MG63 (cell line): ENCODE measurements at places on chromosomes 7 and 10. TPM values are rescaled to one million over a fixed set of nuclear protein-coding genes. Genes with fewer than 3 reads are reported as not detected.
A peak's percentile ranks its signal among the peaks of the same experiment; 100 is the strongest.

- peak; percentile 23 for DNase-seq
Measured at GRCh38 chr10:98340261-98340939, 72.4 kb upstream of the LOXL4 start.

GRCh38 chr10:26423722-26424121, 14.4 kb upstream of the APBB1IP start:
- DNase-seq = no peak

GRCh38 chr10:30683496-30683895, 53.9 kb upstream of the LYZL2 start:
- DNase-seq = no peak

DNA sequence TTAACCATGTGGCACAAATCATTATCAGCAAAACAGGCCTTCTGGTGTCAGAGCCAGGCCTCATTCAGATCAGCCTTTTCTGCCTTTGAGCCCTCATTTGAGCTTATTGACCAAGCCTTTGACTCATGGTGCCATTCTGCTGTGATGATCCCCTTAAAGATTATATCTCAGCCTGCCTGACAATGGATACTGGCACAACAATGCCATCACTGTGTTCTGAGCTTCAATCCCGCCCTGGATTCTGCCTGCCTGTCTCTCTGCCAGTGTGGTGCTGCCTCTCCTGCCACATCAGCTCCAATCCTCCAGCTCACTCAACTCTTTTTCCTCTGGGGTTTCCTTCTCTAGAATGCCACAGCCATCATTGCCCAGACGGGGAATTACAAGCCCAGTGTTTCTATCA, 52.6 kb downstream of the SRI start:
- no peak for DNase-seq

- no peak for DNase-seq
Measured at GRCh38 chr10:86311906-86312305, 54.7 kb downstream of the GRID1 start.

DNA sequence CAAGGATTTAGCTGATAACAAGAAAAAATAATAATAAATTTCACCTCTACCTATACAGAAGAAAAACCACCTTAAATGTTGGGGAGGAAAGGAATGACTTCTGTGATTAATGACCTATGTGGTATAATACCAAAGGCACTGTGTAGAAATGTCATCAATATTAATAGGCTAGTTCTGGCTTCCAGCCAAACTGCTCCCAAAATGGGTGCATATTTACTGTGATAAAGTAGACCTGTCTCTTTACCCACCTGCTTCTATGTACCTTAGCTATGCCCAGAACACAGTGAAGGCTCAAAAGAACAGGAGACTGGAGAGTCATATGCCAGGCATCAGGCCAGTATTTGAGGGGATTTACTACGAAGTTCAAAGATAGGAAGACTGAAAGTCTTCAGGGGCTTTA, 76.0 kb downstream of the ATE1 start:
- no peak for DNase-seq

GRCh38 chr7:81079746-81080145, 160.9 kb upstream of the SEMA3C start:
- DNase-seq = no peak

DNA sequence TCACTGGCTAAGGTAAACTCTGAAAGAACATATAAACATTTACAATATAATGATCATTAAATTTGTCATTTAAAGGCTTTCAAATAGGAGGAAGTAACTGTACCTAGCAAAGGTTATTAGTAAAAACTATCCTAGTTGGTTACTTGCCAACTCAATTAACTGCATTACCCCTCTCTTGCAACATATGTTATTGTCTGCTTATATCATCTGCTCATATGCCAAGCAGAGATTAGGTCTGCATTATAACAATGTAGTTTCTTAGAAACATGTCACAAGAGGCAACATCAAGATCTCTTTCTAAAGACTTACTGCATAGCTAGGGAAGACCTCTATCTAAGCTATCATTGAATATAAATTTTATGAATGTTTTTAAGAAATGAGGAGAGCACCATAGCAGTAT, 132.5 kb downstream of the RELN start:
- DNase-seq = no peak

The FKBP6 gene
- not detected in 2 replicates for total RNA-seq

The BBS9 gene
- 25.7 and 31.4 TPM in 2 replicates for total RNA-seq

The ASZ1 gene
- not detected in 2 replicates for total RNA-seq

The BBIP1 gene
- 13.1 and 28.5 TPM in 2 replicates for total RNA-seq

The CPEB3 gene
- total RNA-seq = 0.53 and 0.84 TPM in 2 replicates

The OR2A12 gene
- not detected in 2 replicates for total RNA-seq
